ENCODE measurements at places on chromosomes 4 and X. TPM values are rescaled to one million over a fixed set of nuclear protein-coding genes. Genes with fewer than 3 reads are reported as not detected.

- peak; percentile 35 for DNase-seq
These were observed 69.6 kb upstream of the C4orf50 start for GRCh38 chr4:6087669-6088341.

DNA sequence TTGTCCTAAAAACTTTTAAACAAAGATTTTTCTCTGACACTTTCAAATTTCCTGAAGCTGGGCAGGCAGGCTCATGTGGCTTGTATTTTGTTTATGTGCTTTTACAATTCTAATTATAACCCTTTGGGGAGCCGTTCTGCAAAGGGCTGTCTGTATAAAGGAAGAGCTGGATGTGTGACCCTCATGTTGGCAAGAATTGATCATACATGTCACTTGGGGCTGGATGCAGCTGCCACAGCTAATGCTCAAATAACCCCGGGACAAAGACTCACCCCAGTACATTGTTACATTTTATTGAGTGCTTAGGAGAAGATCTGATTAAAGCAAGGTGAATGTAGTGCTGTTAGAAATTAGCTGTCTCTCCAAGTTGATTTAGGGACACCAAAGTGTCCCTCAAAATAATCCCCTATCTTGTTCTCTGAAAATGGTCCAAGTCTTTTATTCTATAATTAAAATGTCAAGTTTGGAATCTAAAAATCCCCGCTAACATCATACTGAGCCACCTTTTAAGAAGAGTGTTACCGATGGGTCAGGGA, 13.0 kb upstream of the DAPP1 start:
- no peak for DNase-seq

- DNase-seq = no peak
These were observed 476 bp upstream of the GDI1 start for GRCh38 chrX:154436374-154436982.

The UGT2B17 gene
- not detected for total RNA-seq

- no peak for DNase-seq
These were observed 27.3 kb downstream of the CXorf58 start for GRCh38 chrX:23935106-23935505.

The TMEM144 gene
- 11.8 TPM for total RNA-seq
